ENCODE measurements at places on chromosomes 5 and 9.

DNA sequence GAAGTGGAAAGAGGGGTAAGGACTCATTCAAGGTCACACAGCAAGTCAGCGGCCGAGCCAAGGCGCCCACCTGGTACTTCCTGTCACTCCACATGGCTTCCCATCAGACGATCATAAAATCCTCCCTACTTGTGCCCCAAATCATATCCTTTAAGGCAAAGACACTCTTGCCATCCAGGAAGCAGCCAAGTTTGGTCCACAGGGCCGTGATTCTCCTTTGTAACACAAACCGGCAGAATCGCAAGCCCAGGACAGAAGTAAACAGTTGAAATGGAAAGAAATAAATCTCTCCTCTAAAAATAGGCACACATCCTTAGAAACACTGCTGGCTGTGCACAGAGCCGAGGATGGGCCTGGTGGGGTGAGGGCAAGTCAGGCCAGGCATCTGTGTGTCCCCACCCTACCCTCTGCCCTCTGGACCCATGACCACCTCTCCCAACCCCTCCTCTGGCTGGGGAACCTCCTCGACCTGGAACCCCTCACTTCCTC lies 30.5 kb downstream of the TMOD1 start:
- DNase-seq = no peak

- no peak for DNase-seq
Observed at GRCh38 chr5:69494452-69494851, 1.9 kb downstream of the OCLN start.

- DNase-seq = no peak
Observed at GRCh38 chr5:180605554-180606214, 14.4 kb upstream of the SCGB3A1 start.

DNA sequence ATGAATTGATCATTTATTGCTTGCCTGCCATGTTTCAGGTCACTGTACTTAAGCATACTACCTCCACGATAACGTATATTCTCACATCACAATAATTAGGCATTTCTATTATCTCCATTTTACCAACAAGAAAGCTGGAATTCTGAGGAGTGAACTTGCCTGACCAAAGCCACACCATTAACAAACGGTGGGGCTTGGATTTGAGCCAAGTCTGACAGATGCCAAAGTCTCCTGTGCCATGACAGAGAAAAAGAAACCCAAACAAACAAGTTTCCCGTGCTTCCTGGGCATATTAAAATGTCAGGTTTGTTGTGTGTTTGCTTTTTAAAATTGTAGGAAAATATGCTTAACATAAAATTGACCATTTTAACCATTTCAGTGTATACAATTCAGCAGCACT lies 40.8 kb upstream of the KCNV2 start:
- DNase-seq = no peak

- DNase-seq = peak; percentile 59
Observed at GRCh38 chr9:91920630-91921350, 29.2 kb downstream of the ROR2 start.

DNA sequence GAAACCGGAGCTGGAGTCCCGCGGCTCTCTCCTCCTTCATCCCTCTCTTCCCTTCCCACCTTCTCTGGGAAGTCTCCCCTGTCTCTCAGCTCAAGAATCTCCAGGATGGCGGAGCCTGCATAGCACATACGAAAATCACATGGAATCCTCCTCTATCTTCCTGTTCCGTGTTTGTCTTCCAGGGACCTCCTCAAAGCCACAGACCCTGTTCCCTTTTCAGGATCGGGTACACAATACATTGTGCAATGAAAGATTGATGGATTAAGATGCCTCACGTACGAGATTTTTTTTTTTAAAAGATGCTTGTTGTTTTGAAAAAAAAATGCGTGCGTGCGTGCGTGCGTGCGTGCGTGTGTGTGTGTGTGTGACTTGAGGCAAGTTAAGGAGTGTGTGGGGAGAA lies 46.6 kb upstream of the OLFM1 start:
- DNase-seq = no peak

DNA sequence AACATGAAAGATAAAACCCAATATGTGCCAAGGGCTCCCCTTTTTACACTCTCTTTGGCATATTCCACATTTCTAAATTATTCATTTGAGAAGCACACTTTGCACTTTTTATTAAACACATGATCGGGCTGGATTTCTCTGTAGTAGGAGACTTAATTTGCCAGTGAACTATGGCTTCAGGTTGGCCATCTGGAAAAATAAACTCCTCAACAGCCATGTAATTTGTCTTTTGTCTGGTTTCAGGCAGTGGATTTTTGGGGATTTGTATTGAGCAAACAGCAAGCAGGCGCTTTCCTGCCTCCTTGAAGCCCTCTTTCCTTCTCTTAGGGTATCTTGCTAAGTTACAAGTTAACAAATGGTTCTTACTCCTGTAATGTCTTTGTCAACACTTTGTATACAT lies 73.0 kb upstream of the DMRTA1 start:
- DNase-seq = no peak

DNA sequence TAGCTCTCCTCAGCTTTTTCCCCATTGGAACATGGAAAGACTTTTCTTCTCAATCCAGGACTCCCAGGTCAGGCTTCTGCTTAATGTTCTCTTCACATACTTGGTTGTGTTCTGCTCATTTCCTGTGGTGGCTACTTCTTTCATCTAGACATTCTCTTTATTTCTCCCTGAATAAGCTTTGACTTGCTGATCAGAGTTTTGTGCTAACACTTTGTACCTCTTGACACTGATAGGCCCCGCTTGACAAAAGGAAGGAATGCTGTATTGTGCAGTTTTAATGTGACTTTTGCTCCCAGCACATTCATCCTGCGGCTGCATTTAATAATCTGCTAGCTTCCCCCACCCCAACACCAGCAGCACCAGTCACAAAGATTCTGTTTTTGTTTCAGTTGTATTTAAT lies 90.9 kb upstream of the MINAR2 start:
- no peak for DNase-seq

All from NCI-H526 treated with DMSO at 0.1 percent for 48 hours (cell line).